ENCODE measurements at places on chromosomes 6 and 20.

DNA sequence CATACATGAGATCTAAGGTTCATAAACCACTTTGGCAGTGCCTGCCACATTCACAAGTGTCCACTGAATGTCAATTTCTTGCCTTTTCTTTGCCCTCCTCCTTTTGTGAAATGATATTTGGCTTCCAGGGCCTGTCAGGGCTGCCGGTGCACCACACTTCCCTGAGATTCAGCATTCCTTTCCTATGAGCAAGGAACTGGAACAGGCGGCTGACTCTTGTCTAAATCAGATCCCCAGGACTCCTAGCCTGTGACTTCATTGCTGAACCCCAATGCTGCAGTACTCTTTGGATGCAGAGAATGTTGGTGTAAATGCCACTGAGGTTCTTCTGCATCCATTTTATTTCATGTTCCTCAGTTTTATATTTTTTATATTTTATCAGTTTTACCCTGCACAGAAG, 172.2 kb downstream of the ARID1B start:
- DNase-seq = no peak

- DNase-seq = no peak
These were observed 554.8 kb downstream of the DHX35 start for GRCh38 chr20:39516964-39517363.

DNA sequence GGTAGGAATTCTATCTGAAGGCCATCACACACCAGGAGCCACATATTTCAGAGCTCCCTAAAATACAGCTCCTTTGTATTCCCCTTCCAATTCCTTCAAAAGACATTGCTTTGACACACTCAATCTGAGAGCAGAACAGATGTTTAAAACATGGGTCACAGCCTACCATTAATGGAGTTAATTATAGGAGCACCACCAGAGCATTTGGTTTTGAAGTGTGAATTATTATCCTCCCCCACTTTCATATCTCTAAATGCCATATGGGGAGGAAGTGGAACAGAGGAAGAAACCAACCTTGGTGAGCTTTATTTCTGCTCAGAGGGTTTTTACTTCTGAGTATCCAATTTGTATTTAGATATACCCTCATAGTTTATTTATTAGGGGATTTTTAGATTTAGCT, 50.7 kb upstream of the TNFRSF21 start:
- DNase-seq = no peak

DNA sequence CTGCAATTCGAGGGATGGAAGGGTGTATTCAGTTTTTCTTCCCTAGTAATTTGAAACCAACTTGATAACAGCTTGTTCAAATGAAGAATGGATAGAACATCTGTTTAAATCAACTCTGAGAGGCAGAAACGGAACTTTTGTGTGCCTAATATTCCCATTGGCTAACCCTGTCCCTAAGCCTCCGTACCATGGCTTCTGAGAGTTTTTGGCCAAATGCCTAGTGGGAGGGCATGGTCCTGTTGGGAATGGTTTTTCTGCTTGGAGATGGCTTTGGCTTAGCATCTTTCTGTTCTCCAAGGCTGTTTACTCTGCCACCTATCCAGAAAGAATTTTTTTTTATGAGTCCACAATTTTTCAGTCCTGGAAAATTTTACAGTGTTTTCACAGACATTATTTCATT, 126.7 kb upstream of the MLIP start:
- DNase-seq = no peak

- no peak for DNase-seq
These were observed 28.0 kb downstream of the IGF2R start for GRCh38 chr6:159996626-159997497.

GRCh38 chr6:111667931-111668330, 62.3 kb upstream of the TRAF3IP2 start:
- DNase-seq = no peak

DNA sequence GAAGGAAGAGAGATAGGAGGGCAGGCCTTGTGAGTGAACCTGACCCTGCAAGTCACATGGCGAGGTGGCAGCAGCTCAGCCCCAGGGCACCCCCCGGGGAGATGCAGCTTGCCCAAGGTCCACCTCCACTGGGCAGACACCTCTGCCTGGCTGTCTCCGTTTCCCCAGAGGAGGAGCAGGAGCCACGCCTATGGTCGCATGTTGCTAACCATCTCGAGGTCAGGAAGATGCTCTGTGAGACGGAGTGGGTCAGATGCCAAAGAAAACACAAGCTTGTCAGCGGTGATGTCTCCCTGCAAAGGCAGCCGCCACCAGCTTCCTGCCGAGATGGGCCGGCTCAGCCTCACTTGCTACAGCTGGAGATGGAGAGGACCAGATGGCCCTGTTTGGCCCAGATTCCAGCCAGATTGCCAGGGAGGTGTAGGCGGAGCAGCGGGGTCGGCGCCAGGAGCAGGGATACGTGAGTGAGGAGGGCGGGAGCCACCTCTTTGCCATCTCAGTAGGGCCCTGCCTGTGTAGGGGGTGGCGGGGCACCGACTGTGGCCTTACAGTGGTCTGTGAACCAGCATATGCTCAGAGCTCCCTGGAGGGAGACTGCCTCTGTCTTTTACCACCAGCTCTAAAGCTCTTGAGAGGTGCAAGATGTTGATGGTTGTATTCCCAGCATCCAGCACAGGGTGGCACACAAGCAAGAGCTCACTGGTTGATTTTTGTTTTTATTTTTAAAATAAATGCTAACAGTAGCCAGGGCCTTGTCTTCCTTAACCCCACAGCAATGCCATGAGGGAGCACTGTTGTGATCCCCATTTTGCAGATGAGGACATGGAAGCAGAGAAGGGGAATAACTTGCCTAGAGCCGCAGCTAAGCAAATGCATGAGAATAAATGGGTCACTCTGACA, 42.9 kb upstream of the FAM83D start:
- DNase-seq = no peak

DNA sequence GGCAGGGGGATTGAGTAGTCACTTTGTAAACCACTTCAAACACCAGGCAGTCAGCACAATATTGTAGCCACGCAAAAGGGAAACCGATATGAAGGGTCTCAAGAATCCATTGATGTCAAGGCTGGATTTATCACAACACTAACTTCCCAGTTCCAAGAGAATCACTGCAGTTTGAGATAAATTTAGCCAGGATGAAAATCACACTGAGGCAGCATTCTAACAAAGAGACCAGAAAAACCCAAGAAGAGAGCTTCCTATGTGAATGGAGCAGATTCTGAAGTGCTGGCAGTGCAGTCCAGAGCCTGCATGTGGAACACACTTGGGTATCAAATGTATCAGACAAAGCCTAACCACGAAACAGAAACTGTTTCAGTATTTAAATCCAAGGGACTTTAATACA, 84.6 kb downstream of the KIF16B start:
- no peak for DNase-seq
